ENCODE measurements at places on chromosomes 11 and 22. TPM values are rescaled to one million over a fixed set of nuclear protein-coding genes. Genes with fewer than 3 reads are reported as not detected.

PGA5 gene
- total RNA-seq: 2.6 TPM

VSIG10L2 gene
- total RNA-seq: not detected

PTPRCAP gene
- total RNA-seq: 3.3 TPM

CEND1 gene
- total RNA-seq: not detected

DNA sequence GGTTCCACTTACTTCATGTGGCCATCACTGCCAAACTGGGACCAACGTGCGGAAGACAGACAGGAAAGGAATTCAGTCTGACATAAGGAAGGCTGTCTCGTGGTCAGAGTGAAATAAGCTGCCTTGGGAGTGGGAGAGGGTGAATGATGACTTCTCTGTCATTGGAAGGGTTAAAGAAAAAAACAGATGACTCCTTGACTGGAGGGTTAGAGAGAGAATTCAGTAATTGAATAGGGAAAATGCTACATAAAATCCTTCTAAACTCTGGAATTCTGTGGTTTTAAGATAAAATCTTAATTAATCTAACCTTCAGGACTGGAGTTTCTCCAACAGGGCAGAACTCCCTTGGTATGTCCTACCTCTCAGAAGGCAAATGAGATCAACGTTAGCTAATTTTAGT lies 33.8 kb downstream of the RAB30 start:
- DNase-seq: no peak

- DNase-seq: no peak
These were observed 394.0 kb downstream of the MIAT start for GRCh38 chr22:27051407-27051806.

DNA sequence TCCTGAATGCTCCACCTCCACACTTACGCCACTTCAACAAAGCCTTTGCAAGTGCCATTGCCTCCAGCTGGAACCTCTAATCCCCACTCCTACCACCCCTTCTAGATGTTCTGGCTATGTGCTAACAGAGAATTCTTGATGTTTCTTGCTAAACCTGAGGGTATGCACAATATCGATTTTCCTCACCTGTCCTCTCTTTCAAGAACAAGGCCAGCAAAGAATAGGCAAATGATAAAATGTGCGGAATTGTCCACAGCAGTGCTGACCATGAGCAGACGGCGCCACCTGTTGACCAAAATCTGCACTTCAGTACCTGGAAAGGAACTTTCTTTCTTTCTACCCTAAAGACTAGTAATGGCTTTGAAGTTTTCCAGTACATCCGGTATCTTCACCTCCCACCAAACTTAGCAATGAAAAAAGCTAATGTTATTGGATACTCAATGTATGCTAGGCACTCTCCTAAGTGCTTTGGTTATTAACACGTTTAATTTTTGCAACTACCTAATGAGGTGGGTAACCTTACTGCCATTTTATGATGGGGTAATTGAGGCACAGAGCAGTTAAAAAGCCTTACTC lies 3.4 kb downstream of the TIMM10 start:
- no peak for DNase-seq

GRCh38 chr11:122167100-122167499 lies 51.1 kb upstream of the BLID start:
- DNase-seq: no peak

GRCh38 chr11:113697756-113698407 lies 8.2 kb downstream of the TMPRSS5 start:
- no peak for DNase-seq

- DNase-seq: no peak
These were observed 98.0 kb upstream of the LDLRAD3 start for GRCh38 chr11:35845860-35846259.

DNA sequence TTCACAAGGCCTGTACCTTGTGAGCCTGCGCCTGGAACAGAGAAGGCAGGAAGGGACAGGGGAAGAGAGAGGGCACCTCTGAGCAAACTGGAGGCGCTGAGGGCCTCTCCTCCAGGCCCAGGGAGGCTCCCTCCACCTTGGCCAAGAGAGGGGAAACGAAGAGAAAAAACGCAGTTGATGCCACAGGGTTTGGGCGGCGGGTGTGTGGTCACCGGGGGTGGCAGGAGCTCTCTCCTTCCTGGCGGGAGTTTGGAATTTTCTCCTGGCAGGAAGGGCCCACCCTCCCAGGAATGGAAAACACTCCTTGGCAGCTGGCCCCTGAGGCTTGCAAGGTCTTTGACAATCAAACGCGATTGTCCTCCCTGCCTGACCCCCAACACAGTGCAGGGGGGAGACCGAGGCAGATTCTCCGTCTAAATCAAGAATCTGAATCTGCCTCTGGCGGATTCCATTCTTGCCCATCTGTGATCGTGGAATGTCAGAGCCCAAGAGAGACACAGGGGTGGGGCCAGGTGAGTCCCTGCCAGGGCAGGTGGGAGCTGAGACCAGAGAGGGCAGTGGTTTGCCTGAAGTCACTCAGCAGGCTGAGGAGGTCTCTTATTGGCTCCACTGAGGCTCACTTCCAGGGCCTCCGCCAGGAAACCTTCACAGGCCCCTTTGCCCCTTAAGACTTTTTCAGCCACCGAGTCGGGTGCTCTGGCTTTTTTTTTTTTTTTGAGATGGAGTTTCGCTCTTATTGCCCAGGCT lies 21.0 kb downstream of the RPL3 start:
- DNase-seq: no peak

DNA sequence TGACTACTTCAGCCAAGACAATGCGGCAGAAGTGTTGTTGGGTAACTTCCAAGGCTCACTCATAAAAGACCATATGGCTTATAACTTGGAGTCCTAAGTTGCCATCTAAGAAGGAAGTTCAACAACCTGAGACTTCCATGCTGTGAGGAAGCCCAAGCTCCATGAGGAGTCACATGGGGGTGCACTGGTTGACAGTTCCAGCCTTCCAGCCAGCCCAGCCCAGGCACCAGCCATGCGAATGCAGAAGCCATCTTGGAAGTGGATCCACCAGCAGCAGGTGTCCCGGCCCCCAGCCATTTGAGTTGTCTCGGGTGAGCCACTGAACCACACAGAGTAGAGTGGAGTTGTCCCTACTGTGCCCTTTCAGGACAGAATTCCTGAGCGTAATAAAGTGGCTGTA lies 32.8 kb upstream of the WNT7B start:
- DNase-seq: no peak

DNA sequence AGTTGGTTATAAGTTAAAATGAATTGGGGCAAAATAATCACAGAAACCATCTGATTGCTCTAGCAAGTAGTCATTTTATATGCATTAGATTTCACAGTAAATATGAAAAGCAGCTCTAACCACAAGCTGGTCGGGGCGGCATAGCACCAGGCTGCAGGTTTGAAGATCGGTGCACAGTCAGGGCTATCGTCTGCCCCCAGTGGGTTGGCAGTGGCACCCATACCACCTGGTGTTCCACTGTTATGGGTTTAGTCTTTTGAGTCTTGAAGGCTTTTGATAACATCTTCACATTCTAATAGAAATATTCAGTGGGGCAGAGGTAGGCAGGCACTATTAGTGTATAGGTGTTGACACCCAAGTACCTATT lies 62.1 kb downstream of the GRK3 start:
- no peak for DNase-seq

DNA sequence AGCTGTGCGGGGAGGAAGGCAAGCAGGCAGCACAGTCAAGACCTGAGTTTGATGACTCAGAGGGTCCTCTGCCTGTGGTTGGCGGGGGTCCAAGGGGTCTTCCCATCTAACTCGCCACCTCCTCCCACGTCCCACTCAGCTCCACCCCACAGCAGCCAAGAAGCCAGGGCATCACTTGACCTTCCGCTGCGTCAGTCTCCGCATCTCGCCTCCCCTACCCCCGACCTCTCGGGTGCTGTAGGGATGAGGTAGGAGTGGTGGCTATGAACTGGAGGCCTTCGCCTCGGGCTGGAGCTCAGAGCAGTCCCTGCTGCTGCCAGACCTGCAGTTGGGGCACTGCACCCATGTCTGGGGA lies 90.6 kb downstream of the CDKN1C start:
- peak; percentile 81 for DNase-seq

DNA sequence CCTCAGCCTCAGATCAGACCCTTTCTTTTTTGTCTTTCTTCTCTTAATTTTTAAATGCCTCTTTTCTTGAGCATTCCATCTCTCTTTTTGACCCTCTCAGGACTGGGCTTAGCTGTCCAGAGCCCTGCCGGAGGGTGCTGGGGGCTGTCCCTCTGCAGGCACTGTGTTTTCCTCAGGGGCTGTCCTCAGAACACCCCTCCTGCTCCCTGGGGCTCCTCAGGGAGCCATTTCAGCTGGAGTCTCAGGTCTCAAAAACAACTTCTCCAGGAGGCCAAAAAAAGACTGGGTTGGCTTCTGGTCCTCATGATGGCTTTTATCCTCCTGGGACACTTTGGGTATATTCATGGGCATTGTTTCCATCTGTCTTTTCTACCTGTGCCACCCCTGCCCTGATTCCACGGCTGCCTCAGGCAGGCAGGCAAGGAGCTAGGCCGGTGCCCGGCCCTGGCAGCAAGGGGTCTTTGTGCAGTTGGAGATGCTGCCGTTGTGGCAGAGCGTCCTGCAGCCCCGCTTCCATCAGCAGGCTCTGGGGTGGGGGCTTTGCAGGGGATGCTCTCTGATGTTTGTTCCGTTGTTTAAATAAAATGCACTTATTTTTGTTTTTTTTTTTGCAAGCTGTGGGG lies 85.1 kb downstream of the CEP164 start:
- DNase-seq: peak; percentile 72

- DNase-seq: no peak
These were observed 200.2 kb upstream of the ARHGAP20 start for GRCh38 chr11:110912437-110912836.

- no peak for DNase-seq
These were observed 61.9 kb downstream of the ARHGEF12 start for GRCh38 chr11:120398132-120398531.

DNA sequence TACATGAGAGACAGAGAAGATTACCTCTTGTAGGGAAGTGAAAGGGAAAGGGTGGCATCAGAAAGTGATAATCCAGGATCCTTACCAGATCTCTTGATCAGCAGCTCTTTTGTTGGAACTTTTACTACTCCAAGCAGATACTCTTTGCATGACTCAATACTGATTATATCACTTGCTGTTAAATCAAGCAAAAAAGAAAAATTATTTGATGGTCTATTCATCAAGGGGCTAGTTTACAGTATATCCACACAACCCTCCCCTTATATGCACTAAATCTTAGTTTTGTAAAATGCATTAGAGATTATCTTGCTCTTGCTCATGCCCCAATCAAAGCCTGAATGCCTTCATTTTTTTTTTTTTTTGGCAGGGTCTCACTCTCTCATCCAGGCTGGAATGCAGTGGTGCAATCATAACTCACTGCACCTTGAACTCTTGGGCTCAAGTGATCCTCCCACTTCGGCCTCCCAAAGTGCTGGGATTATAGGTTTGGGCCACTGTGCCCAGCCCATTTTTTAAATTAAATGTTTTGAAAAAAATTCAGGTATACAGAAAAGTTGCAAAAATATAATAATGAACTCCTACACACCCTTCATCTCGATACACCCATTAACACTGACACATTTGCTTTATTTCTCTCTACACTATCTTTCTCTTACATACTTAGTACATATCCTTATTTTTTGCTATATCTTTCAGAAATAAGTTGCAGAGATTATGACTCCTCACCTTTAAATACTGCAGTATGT lies 76.1 kb upstream of the UCP3 start:
- no peak for DNase-seq

GRCh38 chr11:6656936-6657335 lies 1.3 kb upstream of the DCHS1 start:
- DNase-seq: no peak

DNA sequence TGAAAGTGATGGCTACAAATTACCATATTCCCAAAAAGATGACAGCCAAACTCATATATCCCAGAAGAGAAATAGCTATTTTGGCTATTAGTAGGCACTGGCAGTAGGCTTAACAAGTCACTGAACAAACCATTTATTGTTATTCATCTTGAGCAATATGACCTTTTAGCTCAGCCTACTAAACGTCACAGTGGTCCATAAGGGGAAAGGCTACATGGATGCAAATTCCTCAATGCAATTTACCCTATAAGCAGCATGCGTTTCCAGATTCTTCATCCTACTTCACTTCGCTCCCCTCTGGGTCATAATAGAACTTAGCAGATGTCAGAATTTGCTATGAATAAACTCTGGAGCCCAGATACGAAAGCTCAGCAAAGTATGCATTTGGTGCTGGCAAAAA lies 114.0 kb downstream of the SIK3 start:
- no peak for DNase-seq

DNA sequence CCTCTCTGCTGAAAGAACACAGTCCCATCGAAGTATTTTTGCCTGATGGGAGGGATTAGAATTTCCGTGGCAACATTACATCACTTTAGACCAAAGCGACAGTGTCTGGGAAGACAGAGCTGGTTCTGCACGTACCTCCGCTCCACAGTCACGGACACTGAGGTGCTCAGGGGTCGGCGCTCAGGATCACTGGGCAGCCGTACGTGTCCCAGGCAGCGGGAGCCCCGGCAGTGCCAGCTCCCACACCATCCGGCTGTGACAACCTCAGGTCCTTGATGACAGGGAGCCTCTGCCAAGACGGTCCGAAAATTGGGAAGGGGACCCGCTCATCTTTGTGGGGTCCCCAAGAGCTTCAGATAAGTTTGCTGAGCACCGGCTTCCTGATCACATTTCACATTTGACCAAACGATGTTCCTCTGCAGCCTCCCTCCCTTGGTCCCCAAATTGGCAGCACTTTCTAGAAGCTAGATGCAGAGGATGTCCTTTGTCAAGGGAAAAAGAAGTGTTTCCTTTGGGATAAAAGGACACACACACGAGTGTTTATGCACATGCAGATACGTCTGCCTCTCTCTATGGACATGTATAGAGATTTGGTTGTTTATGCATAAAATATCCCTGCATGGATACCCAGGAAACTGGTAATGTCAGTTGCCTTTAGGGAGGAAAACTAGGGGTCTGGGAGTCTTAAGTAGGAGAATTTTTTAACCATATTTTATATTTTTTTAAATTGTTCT lies 61.6 kb upstream of the LINC01488 start:
- DNase-seq: no peak

DNA sequence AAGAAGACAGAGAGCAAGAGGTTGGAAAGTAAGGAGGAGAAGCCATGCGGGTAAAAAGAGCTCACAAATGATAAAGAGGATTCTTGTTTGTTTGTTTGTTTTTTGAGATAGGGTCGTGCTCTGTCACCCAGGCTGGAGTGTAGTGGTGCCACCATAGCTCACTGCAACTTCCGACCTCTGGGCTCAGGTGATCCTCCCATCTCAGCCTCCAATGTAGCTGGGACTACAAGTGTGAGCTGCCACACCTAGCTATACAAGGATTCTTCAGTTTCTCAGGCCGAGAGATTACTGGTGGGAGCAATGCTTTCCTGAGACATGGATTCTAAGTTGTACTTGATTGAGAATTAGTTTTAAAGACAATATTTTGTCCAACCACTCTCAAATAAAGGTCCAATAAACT lies 55.6 kb downstream of the CLTCL1 start:
- DNase-seq: no peak

DNA sequence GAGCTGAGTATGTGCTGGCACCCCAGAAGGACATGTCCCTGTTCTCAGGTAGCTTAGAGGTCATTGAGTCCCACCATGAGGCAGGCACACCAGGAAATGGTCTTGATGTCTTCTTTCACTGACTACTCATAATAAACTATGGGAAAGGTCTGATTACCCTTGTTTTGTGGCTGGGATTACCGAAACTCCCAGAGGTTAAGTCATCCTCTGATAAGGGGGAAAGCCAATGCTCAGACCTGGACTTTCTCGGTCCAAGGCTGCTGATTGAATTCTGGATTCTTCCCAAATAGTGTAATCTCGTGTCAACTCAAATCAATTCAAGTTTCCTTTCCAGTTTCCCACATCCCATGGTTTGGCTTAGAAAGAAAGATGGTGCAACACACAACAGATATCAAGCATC lies 3.7 kb upstream of the CD44 start:
- DNase-seq: no peak

All from mesenteric fat pad (tissue), 1 donor.